ENCODE measurements at places on chromosomes 1 and 21.

GRCh38 chr1:174671826-174672225 lies 224.1 kb downstream of the GPR52 start:
- H3K36me3 ChIP-seq = peaks cover 2% of the 10 kb centered on the region
- no peak for DNase-seq
- no peaks in the 10 kb centered on the region for H3K27me3 ChIP-seq
- peaks cover 15% of the 10 kb centered on the region for H3K4me1 ChIP-seq

DNA sequence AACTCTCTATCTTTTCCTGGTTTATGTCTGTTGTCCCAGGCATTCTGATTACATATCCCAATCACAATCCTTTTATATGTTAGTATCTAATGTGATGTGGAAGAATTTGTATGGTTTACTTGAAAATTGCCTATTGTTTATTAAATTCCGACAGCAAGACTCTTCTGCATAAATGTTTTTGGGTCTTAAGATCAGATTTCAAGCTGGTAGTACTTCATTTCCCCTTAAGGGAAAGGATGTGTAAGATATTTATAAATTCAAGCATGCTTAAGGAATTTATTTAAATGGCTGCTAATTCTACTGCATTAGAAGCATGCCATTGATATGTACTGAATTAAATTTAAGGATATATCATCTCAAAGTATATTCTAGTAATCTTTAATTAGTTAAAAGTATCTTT lies 20.4 kb upstream of the GPR88 start:
- no peak overlapping the region for H3K4me3 ChIP-seq
- peaks cover 28% of the 10 kb centered on the region for H3K36me3 ChIP-seq
- DNase-seq = no peak
- H3K27ac ChIP-seq = no peak overlapping the region
- no peaks in the 10 kb centered on the region for H3K27me3 ChIP-seq

DNA sequence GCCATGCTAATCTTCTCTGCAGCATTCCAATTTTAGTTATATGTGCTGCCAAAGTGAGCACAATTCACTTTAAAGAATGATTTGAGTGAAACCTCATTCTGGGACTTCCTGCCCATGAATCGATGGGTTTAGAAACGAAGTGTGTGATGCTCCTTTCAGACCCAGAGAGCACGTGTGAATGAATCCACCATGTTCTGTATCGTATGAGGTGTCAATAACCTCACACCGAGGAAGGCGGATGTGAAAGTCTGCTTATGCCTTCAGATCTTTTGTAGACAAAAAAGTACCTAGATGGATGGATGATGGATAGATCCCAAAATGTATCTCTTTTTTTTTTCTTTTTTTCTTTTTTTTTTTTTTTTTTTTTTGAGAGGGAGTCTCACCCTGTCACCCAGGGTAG lies 13.8 kb downstream of the UBASH3A start:
- DNase-seq = peak; percentile 52
- H3K4me1 ChIP-seq = peaks cover 76% of the 10 kb centered on the region
- H3K27ac ChIP-seq = peak overlapping the region; percentile 74
- peaks cover 79% of the 10 kb centered on the region for H3K36me3 ChIP-seq
- H3K4me3 ChIP-seq = no peak overlapping the region

DNA sequence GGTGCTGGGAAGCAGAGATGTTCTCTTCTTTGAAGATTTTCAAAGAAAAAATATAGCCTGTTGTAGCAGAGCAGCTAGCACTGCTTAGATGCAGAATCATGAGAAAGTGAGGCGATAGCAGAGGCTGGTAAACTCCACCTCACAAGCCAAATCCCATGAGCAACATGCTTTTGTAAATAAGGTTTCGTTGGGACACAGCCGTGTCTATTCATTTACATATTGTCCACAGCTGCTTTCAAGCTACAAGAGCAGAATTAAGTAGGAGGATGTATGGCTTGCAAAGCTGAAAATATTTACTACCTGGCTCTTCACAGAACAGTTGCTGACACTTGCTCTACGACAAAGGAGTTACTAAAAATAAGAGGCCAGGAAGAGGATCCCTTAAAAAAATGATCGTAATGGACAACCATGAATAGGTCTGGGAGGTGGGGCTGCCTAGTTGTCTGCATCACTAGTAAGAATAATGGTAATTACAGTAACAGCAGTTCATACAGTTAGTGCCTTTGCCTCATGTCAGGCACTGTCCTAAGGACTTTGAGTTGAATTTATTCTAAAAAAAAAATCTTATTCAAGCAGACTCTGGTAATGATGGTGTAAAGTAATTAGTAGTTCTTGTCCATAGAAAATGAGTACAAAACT lies 622.0 kb downstream of the KIF26B start:
- H3K27me3 ChIP-seq = no peaks in the 10 kb centered on the region
- H3K4me3 ChIP-seq = no peak overlapping the region
- no peaks in the 10 kb centered on the region for H3K36me3 ChIP-seq
- DNase-seq = no peak
- H3K4me1 ChIP-seq = no peaks in the 10 kb centered on the region

GRCh38 chr1:67735206-67735605 lies 50.2 kb downstream of the GADD45A start:
- H3K27me3 ChIP-seq = no peaks in the 10 kb centered on the region
- no peak overlapping the region for H3K27ac ChIP-seq
- no peak for DNase-seq
- no peak overlapping the region for H3K4me3 ChIP-seq
- no peaks in the 10 kb centered on the region for H3K36me3 ChIP-seq

GRCh38 chr1:20571427-20571826 lies 17.5 kb upstream of the CDA start:
- H3K36me3 ChIP-seq = no peaks in the 10 kb centered on the region
- H3K27ac ChIP-seq = no peak overlapping the region
- peaks cover 83% of the 10 kb centered on the region for H3K27me3 ChIP-seq
- H3K4me3 ChIP-seq = no peak overlapping the region
- DNase-seq = no peak

DNA sequence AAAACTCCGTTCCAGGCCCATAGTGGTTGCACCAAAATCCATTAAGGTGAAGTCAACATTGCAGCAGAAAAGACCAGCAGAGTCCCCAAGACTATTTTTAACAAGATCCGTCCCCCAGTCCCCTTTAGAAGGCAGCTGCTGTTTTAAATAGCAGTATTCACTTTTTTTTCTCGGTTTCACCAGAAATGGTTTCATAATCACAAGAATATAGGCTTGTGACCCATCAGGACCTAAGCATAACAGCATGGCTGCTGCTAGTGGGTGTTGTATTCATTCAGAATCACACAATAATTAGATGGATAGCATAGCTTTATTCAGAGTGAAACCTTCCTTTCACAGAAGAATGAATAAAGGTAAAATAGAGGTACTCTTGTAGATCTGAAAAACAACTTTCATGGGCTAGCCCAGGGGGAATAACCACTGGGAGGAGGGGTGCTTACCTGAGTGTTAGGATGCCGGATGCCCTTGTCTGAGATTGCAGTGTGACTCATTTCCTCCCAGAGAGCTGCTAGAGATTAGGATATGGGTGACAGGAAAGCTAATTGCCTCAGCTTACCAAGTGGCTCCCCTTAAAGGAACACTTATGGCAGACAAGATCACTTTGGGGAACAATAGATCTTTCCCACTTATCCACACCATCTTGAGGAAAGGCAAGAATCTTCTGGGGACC lies 35.0 kb downstream of the ACKR1 start:
- no peak overlapping the region for H3K27ac ChIP-seq
- peaks cover 26% of the 10 kb centered on the region for H3K27me3 ChIP-seq

DNA sequence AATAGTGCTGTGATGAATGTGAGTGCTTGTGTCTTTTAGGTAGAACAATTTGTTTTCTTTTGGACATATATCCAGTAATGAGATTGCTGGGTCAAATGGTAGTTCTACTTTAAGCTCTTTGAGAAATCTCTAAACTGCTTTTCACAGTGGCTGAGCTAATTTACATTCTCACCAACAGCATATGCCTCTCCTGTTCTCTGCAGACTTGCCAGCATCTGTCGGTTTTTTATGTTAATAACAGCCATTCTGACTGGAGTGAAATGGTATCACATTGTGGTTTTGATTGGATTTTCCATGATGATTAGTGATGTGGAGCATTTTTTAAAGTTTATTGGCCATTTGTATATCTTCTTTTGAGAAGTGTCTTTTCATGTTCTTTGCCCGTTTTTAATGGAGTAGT lies 647.3 kb upstream of the ADAMTS5 start:
- no peaks in the 10 kb centered on the region for H3K27me3 ChIP-seq
- no peak for DNase-seq
- no peak overlapping the region for H3K27ac ChIP-seq
- H3K4me1 ChIP-seq = no peaks in the 10 kb centered on the region
- no peaks in the 10 kb centered on the region for H3K36me3 ChIP-seq
- no peak overlapping the region for H3K4me3 ChIP-seq

GRCh38 chr1:19476450-19477190 lies 8.7 kb downstream of the CAPZB start:
- H3K27ac ChIP-seq = peak overlapping the region; percentile 98
- DNase-seq = peak; percentile 65
- peaks cover 77% of the 10 kb centered on the region for H3K4me1 ChIP-seq

GRCh38 chr1:201517631-201518030 lies 10.7 kb upstream of the CSRP1 start:
- no peak for DNase-seq
- no peak overlapping the region for H3K4me3 ChIP-seq
- no peak overlapping the region for H3K27ac ChIP-seq
- H3K27me3 ChIP-seq = no peaks in the 10 kb centered on the region
- no peaks in the 10 kb centered on the region for H3K4me1 ChIP-seq

GRCh38 chr1:230048922-230049321 lies 18.1 kb upstream of the GALNT2 start:
- H3K27me3 ChIP-seq = peaks cover 14% of the 10 kb centered on the region
- H3K4me1 ChIP-seq = peaks cover 7% of the 10 kb centered on the region
- H3K36me3 ChIP-seq = no peaks in the 10 kb centered on the region

DNA sequence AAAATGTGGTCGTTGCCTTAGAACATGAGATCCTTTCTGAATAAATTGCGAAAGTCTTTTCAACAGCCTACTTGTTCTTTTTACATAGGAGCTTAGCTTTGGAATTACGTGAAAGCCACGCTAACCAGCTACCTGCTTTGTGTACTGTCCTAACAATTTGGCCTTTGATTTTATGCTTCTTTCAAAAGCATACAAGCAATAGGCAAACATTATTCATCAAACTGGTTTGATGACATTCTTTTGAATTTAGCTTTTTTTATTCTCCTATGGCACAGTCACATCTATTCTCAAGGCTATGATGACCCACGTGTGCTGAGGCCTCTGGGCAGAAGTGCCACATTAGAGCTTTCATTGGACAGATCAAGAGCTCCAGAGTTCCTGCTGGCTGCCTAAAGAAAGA lies 178.0 kb upstream of the DPT start:
- no peak overlapping the region for H3K4me3 ChIP-seq
- no peaks in the 10 kb centered on the region for H3K4me1 ChIP-seq
- no peaks in the 10 kb centered on the region for H3K36me3 ChIP-seq
- H3K27ac ChIP-seq = no peak overlapping the region
- H3K27me3 ChIP-seq = peaks cover 7% of the 10 kb centered on the region

All from central memory CD8-positive, alpha-beta T cell (primary cell).